ENCODE measurements at places on chromosomes 11 and 22. TPM values are rescaled to one million over a fixed set of nuclear protein-coding genes. Genes with fewer than 3 reads are reported as not detected.

The MAPK8IP2 gene
- 0.47 TPM for total RNA-seq

The SCGB1C1 gene
- not detected for total RNA-seq

The OR5T2 gene
- total RNA-seq: not detected

The OR8G5 gene
- 1.7 TPM for total RNA-seq

The VWCE gene
- total RNA-seq: 1.1 TPM

The MLC1 gene
- total RNA-seq: 0.54 TPM

The ADSL gene
- 124 TPM for total RNA-seq

The LGR4 gene
- total RNA-seq: 5.8 TPM

The DCHS1 gene
- total RNA-seq: 0.45 TPM

The ZP1 gene
- total RNA-seq: not detected

The VPS11 gene
- 28.6 TPM for total RNA-seq

The CATSPERZ gene
- total RNA-seq: 5.1 TPM

The ZNF215 gene
- total RNA-seq: 12.5 TPM

The H19 gene
- 10.0 TPM for total RNA-seq

The STIM1 gene
- total RNA-seq: 50.5 TPM

The THRSP gene
- 0.31 TPM for total RNA-seq

The APOL5 gene
- not detected for total RNA-seq

The OR56A1 gene
- not detected for total RNA-seq

The IL17REL gene
- total RNA-seq: 0.22 TPM

The BDNF gene
- 0.04 TPM for total RNA-seq

The P2RX6 gene
- 2.7 TPM for total RNA-seq

The MS4A4A gene
- 11.2 TPM for total RNA-seq

The ENTHD1 gene
- 0.20 TPM for total RNA-seq

The IGLL5 gene
- not detected for total RNA-seq

The MEI1 gene
- 0.47 TPM for total RNA-seq

The TRIM51 gene
- total RNA-seq: not detected

The CCND1 gene
- 23.3 TPM for total RNA-seq

The LRRC4C gene
- total RNA-seq: not detected

The MMP12 gene
- total RNA-seq: not detected

The KCNK4 gene
- not detected for total RNA-seq

The SLC1A2 gene
- total RNA-seq: not detected

The CLDN5 gene
- 0.20 TPM for total RNA-seq

The UPK3A gene
- total RNA-seq: not detected

The PLAAT5 gene
- total RNA-seq: not detected

The CARNS1 gene
- 0.07 TPM for total RNA-seq

The RFPL1 gene
- total RNA-seq: not detected

The ABTB2 gene
- total RNA-seq: 0.29 TPM

The PDGFB gene
- 1.4 TPM for total RNA-seq

The ARHGAP20 gene
- not detected for total RNA-seq

The DCDC1 gene
- total RNA-seq: not detected

The DSCAML1 gene
- not detected for total RNA-seq

The CASP5 gene
- total RNA-seq: not detected

The PRODH gene
- total RNA-seq: not detected

The LRP5 gene
- 44.2 TPM for total RNA-seq

The C22orf42 gene
- total RNA-seq: not detected

The KRTAP5-1 gene
- total RNA-seq: not detected

The KREMEN1 gene
- total RNA-seq: 11.5 TPM

The OSBP2 gene
- 28.8 TPM for total RNA-seq

The RIBC2 gene
- total RNA-seq: not detected

The FGF19 gene
- total RNA-seq: 0.11 TPM

The GPHA2 gene
- not detected for total RNA-seq

The LARGE2 gene
- 12.6 TPM for total RNA-seq

The CD3D gene
- 34.9 TPM for total RNA-seq

The CRYBA4 gene
- 3.3 TPM for total RNA-seq

The PATE4 gene
- total RNA-seq: not detected

The LAYN gene
- total RNA-seq: not detected

The UBASH3B gene
- total RNA-seq: 0.40 TPM

The CARD18 gene
- total RNA-seq: 3.2 TPM

The ACTN3 gene
- not detected for total RNA-seq

Measured in K562 (cell line).